ENCODE measurements at places on chromosomes 5 and 9.
A peak's percentile ranks its signal among the peaks of the same experiment; 100 is the strongest.

DNA sequence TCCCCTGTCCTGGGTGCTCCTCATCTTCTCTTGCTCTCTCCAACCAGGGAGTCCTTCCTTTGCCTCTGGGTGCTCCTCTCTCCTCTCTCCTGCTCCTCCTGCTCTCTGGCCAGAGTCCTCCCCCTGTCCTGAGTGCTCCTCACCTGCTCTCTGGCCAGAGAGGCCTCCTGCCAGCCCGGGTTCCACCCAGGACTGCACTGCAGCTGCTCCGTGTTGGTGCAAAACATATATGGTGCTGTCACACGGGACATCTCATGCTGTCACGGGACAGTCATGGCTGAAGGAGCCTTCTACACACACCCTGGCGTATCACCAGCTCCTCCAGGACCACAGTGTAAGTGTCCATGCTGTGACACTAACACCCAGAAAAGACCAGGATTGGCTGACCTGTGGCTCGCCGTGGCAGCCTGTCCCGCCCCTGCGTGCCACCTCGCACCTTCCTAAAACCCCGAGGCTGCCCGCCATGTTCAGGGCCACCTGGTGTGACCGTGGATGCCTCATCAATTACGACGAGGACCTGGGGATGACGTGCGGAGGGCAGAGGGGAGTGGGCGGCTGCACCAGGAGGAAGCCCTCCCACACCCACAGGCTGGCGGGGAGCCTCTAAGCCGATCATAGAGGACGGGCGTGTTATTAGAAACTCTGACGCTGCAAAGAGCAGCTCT is 27.9 kb upstream of the SLC6A3 start:
- DNase-seq = no peak

DNA sequence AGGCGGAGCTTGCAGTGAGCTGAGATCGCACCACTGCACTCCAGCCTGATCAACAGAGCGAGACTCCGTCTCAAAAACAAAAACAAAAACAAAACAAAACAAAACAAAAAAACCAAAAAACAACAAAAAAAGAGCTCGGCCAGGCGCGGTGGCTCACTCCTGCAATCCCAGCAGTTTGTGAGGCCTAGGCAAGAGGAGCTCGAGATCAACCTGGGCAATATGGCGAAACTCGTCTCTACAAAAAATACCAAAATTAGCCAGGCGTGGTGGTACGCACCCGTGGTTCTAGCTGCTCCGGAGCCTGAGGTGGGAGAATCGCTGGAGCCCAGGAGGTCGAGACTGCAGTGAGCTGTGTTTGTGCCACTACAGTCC is 20.2 kb downstream of the TRIM7 start:
- DNase-seq = no peak

GRCh38 chr5:141681695-141682641 is at the start of gene ARAP3:
ARAP3 (minus strand) TSS chr5:141682230; CDS start chr5:141680486, 1,744 bp downstream.
- DNase-seq = peak; percentile 90

DNA sequence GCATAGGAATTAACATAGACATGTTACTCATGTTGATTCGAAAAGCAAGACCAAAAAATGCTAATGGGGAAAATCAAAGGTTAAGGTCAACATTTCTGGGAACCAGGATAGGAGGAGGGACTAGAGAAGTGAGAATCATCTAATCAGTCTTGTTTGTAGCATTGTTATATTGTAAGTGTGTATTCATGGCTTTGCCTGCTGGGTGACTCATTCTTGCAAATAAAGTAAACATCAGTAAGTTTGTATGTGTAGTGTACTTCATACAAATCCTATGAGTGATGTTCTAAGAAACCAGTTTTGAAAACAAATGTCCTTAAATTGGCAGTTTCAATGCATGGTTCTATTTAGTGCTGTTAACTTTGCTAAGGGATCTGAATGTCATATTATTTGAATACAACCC is 79.0 kb upstream of the TMEM252 start:
- DNase-seq = no peak

DNA sequence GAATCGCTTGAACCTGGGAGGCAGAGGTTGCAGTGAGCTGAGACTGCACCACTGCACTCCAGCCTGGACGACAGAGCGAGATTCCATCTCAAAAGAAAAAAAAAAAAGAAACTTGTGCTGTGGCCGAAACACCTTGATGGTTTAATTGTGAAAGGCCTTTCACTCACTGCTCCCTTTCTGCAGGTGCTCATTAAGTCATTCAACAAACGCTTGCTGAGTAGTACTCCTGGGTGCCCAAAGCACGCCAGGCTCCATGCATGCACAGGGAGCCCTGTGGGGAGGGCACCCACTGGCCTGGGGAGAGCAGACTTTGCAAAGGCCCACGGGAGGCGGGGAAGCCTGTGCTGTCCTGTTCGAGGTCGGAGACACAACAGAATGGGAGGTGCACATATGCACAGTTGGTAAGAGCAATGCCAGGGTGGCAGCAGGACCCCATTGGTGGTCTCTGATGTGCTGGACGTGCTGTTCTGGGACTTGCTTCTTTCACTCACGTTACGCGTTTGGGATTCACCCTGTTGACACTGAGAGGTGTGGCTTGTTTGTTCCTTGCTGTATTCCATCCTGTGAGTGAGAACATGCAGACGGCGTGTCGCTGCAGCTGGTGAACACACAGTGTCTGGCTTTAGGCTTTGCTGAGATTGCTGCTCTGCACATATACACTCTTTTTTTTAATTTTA is 3.0 kb upstream of the ENTPD2 start:
- DNase-seq = no peak

GRCh38 chr5:88825584-88826315 is 57.2 kb downstream of the MEF2C start:
- DNase-seq = no peak

DNA sequence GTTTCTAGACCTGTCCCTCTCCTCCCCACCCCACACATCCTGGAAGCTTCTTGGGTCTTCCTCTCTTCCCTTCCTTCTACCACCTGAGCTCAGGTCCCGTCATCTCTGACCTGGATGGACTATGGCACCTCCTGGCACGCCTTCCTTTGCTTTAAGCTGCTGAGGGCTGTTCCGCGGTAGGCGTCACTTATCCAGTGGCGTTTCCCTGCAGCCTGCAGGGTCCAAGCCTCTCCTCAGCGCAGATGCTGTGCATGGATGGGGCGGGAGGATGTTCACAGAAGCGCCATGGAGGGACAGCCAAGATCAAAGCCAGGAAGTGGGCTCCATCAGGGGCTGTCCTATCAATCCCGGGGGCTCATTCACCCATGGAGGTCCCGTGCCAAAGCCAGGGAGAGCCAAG is 23.8 kb upstream of the CNOT6 start:
- no peak for DNase-seq

DNA sequence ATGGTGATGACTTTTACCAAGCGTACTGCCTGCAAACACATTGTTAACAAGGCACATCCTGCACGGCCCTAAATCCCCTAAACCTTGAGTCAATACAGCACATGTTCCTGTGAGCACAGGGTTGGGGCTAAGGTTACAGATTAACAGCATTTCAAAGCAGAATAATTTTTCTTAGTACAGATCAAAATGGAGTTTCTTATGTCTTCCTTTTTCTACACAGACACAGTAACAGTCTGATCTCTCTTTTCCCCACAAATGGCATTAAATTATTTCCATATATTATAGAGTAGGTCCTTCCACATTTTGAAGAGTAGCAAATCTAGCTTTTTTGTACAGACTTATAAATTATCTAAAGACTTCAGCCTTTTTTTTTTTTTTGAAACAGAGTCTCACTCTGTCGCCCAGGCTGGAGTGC is 1.6 kb upstream of the TMEM141 start:
- no peak for DNase-seq

- DNase-seq = no peak
These were observed 14.5 kb downstream of the PHF19 start for GRCh38 chr9:120862452-120862851.

GRCh38 chr5:154446195-154447088 is 645 bp downstream of the SAP30L start:
- peak; percentile 47 for DNase-seq

DNA sequence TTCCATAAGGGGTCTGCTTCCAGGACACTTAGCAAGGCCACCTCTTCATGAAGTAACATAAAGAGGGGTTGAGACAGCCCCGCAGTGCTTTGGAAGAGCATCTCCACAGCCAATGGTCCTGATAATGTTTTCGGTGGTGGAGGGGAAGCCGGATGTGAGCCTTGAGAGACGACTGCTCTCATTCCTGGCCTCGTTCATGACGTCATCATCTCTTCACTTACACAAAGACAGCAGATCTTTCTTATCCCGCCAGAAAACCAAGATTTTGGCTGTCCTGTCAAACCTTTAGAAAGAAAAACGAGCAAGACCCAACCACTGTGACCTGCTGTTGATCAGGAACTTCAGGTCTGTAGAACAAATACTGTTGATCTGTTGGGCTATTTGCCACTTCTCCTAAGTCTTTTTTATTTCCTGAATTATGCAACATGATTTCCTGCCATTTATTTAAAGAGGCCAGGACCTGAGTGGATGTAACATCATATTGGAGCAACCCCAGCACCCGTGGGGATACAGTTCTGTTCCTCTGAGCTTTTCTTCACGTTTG is 89.0 kb upstream of the IRX2 start:
- no peak for DNase-seq

DNA sequence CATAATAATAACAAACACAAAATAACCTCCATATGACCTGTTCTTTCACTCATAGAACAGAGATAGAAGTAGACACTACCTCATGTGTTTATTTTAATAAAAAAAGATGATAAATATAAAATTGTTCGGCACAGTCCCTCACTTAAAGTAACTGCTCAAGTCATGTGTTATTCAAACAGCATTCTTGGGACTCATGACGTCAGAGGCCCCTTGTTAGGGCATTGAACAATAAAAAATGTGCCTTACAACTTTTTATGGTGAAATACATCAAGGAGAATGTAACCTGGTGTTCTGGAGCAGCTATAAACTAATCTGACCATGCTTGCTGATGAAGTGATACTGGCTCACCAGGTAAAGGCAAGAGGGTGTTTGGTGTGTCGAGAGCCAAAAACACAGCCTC is 12.2 kb upstream of the NDFIP1 start:
- no peak for DNase-seq
